Stimulated activated memory B cell treated with anti-CD40 and anti-IgM and Interleukin-4, amounts not matched to agents 10 μg/mL and 1 μg/mL and 100 μg/mL, for 72 hours (primary cell): ENCODE measurements at places on chromosomes 2 and 18.

GRCh38 chr2:101692766-101693165 is 4.7 kb upstream of the MAP4K4 start:
- no peak for ATAC-seq

DNA sequence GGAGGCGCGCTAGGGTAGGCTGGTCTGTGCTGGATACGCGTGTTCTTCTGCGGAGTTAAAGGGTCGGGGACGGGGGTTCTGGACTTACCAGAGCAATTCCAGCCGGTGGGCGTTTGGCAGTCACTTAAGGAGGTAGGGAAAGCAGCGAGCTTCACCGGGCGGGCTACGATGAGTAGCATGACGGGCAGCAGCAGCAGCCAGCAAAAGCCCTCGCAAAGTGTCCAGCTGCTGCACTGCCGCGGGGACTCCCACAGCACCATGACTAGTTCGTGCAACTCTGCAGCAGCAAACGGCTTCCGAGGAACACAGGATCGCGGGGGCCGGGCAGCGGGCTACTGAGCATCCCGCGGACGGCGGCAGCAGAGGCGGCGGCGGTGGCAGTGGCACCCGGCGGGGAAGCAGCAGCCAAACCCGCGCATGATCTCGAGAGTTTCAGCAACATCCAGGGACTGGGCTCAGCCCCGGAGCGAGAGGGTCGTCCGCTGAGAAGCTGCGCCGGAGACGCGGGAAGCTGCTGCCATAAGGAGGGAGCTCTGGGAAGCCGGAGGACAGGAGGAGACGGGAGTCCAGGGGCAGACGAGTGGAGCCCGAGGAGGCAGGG is 368 bp downstream of the TMEFF2 start:
- peak; percentile 49 for ATAC-seq

GRCh38 chr2:134083548-134083947 is 170.3 kb upstream of the MGAT5 start:
- ATAC-seq: no peak

- ATAC-seq: no peak
Observed at GRCh38 chr2:215799194-215799593, 214.2 kb downstream of the MREG start.

DNA sequence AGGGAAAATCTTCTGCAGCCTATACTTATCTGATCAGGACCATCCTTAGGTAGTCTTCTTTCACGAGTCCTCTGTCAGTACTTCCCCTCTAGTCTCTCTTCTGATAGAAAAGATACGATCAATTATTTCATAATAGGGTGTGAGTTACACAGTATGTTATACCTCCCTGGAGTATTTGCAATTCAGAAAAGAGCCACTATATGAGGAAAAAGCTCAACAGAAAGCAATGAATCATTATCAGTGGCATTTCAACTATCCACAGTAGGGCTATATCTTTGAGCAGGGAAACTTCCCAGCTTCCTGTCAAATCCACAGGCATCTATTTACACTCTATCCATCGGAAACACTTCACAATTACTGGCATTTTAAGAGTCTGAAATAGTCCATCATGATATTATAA is 105.3 kb upstream of the ACVR2A start:
- no peak for ATAC-seq

GRCh38 chr2:72130659-72131360 is 16.9 kb downstream of the CYP26B1 start:
- ATAC-seq: no peak

DNA sequence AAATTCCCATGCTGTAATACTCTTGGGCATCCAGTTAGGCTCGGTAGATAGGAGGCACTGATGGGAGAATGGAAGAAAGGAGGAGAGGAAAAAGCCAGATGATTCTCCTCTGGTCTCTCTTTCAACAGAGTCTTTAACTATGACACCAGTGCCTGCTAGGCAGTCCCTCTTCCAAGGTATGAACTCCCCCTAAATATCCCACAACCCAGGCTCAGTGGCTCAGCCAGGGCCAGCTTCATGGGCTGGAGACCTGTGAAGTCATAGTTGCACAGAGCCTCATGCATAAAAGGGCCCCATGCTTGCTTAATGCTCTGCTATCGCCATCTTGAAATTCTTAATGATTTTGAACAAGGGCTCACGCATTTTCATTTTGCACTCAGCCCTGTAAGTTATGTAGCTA is 869.2 kb upstream of the GCFC2 start:
- ATAC-seq: no peak

GRCh38 chr2:74031221-74031620 is 46.5 kb downstream of the TET3 start:
- ATAC-seq: no peak

DNA sequence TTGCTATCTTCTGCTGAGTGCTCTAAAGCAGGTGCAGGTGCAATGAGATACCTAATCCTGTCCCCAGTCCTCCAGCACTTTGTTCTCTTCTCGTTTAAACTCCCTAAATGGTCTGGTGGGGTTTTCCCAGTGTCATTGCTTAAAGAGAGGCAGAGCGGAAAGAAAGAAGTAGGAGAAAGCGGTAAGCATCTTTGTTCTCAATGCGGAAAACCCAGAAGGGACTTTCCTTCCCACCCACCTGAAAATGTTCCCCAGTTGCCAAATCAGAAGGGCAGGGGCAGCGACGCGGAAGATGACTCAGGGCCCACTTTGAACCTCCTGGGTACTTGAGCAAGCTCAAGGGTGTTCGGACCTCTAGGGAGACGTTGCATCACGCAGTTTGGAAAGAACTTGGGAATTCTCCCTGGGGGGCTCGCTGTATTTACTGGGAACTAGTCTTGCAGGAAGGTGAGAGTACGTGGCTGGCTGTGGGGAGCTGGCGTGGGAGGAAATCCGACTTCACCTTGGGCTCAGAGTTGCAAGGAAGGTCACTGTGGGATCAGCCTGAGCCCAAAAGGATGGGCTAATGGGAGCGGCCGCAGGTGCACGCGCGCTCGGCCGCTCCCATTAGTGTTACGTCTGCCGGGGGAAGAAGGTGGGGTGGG is 589 bp upstream of the SGPP2 start:
- peak; percentile 78 for ATAC-seq

GRCh38 chr2:62473246-62473827 is 32.7 kb downstream of the TMEM17 start:
- ATAC-seq: no peak

- ATAC-seq: no peak
Observed at GRCh38 chr2:60329225-60329624, 224.2 kb downstream of the BCL11A start.

DNA sequence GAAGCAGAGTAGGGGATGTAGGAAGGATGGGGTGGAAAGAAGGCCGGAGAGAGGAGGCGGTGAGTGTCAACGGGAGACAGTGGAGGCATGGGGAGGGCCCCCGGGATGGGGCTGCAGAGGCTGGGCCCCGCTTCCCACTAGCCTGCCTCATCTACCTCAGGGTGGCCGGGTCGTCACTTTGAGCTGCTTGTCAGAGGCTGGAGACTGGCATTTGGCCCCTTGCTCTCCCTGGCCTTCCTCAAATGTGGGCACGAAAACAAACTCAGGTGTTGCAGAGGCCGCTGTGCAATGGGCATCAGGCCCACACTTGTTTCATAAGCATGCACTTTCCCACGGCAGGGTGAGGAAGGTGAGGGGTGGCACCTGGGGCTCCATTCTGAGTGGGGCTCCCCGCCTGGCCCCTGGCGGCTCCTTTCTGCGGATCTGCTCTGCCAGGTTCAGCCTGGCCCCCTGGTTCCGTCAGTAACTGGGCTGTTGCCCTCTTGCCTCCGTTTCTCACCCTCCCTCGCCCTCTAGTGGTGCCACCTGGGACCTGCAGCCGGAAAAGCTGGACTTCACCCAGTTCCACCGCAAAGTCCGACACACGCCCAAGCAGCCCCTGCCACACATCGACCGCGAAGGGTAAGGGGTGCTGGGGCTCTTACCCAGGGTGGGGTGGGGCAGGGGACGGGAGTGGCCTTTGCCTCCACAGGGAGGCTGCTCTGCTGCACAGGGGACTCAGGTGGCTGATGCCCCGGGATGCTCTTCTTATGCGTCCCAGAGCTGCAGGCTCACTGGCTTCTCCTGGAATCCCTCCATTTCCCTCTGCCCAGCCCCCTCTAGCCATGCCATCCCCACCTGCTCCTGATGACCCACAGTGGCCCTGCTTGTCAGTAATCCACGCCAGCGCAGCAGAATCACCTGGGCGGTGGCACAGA is 125.4 kb downstream of the CTIF start:
- no peak for ATAC-seq

- ATAC-seq: no peak
Observed at GRCh38 chr2:223725494-223725893, 111.9 kb downstream of the AP1S3 start.

DNA sequence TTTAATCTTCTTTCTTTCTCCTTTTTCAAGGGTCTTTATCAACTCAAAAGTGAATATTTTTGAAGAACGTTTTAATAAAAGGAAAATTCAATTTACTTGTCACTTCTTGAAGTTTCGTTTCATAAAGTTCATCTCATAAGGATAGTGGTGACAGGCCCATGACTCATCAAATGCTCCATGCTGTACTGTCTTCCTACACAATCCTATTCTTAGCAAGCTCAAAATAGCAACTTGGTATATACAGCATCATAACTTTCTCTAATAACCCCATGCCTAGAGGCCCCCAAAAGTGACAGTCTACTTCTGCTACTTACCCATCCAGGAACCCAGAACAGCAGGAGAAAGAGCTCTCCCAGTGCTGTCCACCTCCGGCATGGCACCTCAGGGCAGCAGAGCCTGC is 7.7 kb downstream of the FBXO15 start:
- ATAC-seq: peak; percentile 72

DNA sequence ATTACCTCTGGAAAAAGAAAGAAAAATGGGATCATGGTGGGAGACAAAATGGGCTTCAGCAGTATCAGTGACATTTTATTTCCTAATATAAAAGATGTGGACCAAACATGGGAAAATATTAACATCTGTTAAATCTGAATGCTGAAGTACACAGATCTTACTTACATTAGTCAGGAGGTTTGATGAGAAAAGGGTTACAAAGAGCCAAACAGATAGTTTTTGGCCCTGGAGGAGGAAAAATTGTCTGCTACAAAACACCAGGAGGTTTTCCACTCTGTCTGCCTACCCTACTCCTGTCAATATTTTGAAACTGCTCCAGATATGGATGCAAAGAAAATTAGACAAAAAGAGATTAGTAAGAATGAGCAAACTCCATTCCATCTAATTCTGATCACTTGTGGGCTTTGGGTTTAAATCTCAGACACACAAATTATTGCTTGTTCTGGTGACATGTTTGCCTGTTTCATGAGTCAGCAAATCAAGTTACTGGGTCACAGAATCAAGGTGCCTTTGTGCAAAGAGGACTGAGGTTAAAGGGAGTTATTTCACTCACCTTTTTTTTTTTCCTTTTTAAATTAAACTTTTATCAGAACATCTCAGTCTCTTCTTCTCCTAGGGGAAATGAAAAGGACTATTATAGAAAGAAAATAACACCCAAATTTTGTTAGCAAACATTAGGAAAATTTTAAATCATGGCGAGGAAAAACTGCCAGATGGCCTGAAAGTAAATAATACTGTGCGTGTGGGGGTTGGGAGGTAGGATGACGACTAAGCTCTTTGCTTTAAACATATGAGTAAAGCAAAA is 87.0 kb upstream of the SPATS2L start:
- no peak for ATAC-seq

- no peak for ATAC-seq
Observed at GRCh38 chr2:95039363-95039762, 13.9 kb downstream of the MAL start.

GRCh38 chr2:196538189-196538588 is 101.3 kb upstream of the CCDC150 start:
- no peak for ATAC-seq

DNA sequence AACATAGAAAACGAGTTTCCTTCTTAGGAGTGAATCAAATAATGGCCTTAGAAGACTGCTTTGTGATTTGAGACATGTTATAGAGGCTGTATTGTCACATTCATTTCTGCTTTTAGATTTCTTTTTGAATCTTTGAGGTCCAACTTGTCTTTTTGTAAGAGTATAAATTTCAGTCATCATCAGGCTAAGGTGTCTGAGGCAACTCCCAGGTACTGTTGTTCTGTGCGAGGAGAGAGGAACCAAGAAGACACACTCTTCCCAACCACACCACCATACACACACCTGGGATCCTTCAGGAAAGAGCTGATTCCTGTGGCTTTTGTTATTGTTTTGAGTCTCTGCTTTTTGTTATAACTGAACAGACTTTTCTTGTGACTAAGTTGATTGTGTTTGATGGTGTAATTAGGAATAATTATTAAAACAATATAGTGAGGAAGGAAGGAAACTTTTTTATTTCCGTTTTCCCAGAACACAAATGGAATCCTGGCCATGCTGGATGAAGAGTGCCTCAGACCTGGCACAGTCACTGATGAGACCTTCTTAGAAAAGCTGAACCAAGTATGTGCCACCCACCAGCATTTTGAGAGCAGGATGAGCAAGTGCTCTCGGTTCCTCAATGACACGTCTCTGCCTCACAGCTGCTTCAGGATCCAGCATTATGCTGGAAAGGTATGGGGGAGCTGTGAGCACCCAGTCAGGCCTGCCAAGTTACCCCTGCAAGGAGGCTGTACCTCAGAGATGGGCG is 140.4 kb downstream of the MYO1B start:
- ATAC-seq: peak; percentile 76

DNA sequence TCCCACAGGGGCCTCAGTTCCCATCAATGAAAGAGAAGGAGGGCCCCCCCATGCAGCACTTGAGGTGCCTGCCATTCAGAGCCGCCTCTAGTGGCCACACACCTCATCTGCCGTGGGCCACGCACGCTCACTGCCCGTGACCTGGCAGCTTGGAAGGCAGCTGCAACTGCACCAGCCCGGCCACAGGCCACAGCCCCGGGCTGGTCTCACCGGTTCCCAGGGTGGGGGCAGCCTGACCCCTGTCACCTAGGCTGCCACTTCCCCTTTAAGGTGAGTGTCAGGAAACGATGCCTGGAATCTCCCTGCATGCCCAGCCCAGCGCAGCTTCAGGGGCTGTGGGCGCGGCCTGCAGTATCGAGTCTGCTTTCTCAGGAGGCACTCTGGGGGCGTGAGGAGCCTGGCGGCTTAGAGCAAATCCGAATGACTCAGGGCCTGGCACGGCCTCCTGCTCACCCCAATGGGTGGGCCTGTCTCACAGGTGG is 2.6 kb downstream of the MAB21L4 start:
- ATAC-seq: peak; percentile 24

GRCh38 chr18:69878213-69878933 is 69.3 kb downstream of the CD226 start:
- ATAC-seq: no peak

DNA sequence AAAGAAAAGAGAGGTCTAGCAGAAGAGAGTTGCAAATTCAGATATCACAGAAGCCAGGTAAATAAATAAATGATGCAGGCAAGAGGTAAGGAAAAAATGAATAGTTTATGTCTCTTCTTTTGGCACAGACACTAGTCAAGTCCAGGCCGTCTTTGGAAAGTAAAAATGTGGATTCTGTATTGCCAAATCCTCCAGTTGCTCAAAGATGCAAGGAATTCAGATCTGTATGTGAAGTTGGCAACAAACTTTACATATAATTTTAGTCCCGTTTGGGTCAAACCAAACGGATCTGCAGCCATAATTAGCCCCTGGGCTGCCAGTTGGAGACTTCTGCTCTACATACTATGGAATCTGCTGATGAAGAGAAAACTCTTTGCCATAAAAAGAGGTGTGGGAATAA is 200.5 kb upstream of the RND3 start:
- ATAC-seq: no peak

DNA sequence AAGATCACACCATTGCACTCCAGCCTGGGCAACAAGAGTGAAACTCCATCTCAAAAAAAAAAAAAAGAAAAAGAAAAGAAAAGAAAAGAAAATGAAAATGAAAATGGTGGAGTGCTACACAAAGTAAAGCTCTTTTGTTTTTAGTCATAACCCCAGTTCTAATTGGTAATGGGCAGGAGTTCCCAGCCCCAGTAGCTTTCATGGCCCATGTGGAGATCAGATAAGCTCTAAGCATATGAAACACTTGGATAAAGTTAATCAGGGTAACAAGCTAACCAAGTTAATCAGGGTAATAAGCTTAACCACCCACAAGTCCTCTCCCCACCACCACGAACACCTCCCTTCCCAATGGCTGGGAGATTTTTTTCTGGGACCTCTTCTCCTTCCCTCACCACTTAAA is 240.8 kb downstream of the BCL11A start:
- peak; percentile 49 for ATAC-seq
